Hepatocyte (in vitro differentiated cells): ENCODE measurements at places on chromosomes 6 and 20. TPM values are rescaled to one million over a fixed set of nuclear protein-coding genes. Genes with fewer than 3 reads are reported as not detected.

- DNase-seq = no peak
Measured at GRCh38 chr6:158926414-158926813, 73.6 kb downstream of the RSPH3 start.

DNA sequence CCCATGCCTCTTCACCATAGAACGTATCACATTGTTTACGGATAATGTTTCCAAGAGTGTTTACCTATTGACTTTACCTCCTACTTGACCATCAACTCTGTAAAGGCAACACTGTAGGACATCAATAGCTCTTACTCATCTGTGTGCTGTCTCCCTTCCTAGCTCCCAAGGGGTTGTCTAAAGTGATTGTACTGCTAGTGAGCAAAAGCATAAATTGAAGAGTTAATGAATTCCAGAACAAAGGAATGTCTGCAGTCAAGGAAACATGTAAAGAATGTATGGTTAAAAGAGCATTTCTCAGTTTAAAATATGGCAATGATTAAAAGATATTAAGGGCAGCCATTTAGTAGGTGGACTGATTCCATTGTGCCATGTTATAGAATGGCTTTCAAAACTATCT, 985.4 kb downstream of the TBC1D32 start:
- no peak for DNase-seq

GRCh38 chr6:10434235-10434634, 19.4 kb upstream of the TFAP2A start:
- DNase-seq = no peak

DNA sequence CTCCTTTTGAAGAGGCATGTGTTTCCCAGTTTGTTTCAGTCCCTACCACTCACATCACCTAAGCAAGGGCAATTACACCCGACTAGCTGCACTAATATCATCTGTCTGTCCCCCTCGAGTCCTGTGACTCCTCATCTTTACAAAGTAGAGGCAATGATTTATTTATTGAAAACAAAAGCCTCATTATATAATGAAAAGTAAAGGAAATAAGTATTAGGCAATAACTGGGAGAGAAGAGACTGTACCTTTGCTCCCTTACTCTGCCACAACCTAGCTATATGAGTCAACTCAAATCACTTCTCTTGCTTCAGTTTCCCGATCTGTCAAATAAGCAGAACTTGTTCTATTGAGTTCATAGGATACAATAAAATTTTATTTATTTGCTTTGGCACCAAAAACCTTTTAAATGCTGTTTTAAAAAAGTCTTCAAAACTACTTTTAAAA, 38.9 kb downstream of the CSNK2A1 start:
- peak; percentile 19 for DNase-seq

DNA sequence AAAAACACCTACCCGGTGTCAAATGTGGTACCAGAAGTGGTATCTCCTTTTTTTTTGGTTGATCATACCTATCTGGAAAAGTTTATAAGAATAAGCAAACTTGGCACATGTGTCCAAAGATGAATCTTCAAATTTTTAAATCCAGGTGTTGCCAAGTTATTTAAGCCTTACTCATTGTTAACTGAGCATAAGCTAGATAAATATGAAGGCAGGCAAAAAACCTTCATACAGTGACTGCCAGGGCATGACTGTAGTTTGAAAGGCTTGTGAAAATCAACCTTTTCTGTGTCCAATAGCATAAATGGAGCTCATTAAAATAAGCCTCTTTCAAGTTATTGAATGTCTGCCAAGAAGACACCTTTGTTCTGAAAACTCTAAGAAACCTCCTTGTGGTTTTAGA, 699.2 kb downstream of the DOK5 start:
- no peak for DNase-seq

Gene TINAG
- total RNA-seq = 0.76 and 1.1 TPM in 2 replicates
